ENCODE measurements at places on chromosomes 13 and 19.

- DNase-seq, result no peak
These were observed 640.1 kb upstream of the KLF12 start for GRCh38 chr13:74774264-74774663.

GRCh38 chr13:45659536-45659935, 42.6 kb upstream of the CBY2 start:
- no peak for DNase-seq

DNA sequence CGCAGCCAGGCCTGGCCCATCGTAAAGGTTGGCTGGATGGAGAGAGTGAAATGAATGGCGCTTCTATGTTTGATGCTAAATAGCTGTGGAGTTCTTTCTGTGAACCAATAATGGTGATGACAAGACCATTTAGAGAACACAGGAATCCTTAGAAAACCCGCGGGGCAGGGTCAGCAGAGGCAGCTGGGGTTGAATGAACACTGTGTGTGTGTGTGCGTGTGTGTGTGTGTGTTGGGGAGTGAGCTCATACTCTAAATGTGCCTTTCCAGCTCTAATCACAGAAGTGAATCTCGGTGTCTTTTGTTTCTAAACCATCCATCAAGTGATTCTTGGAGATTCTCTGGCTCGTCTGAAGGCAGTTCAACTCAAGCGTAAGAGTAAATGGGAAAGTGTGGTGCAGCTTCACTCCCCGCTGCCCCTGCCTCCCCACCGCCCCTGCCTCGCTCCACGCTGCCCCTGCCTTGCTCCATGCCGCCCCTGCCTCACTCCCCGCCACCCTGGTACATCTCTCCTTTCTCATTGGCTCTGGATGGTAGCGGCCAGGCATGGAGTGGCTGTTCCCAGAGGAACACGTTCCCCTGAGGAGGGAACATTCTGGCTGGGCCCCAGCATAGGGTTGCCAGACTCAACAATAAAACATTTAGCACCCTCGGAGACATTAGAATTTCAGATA, 21.2 kb downstream of the TMPRSS9 start:
- no peak for DNase-seq

- DNase-seq, result no peak
These were observed 29.5 kb downstream of the SLC25A15 start for GRCh38 chr13:40818926-40819325.

GRCh38 chr13:29923554-29924481, 73.4 kb upstream of the UBL3 start:
- DNase-seq, result peak; percentile 92

- DNase-seq, result no peak
These were observed 17.9 kb upstream of the OR10H5 start for GRCh38 chr19:15769586-15769985.

DNA sequence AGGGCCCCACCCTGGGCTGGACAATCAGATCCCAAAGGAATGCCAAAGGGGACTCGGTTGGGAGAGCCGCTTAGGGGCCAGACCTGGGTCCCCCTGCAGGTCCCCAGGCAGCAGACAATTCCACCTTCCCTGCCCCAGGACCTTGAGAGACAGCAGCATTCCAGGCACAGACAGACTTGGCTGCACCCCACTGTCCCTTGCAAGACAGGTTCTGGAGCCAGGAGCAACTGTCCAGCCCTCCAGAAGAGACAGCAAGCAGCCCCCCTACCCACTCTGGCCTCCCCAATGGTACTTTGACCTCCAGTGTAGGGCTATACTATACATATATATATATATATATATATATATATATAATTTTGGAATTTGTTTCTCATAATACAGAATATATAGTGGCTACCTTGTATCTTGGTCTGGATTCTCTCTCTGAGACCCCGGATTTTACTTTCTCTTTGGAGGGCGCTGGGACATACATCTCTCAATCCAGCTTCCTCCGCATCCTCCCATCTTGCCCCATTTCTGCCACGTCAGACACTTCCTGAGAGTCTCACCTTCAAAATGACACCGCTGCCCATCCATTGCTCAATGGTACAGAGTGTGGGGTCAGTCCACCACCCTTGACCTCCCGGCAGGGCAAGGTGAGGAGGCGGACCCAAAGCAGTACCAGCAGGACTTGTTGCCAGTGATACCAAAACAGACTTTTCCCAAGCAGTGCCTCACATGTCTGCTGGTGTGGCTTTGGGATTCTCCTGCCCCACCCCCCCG, 12.7 kb downstream of the SMIM24 start:
- DNase-seq, result no peak

GRCh38 chr13:88806438-88806837, 1135.3 kb downstream of the SLITRK5 start:
- no peak for DNase-seq

DNA sequence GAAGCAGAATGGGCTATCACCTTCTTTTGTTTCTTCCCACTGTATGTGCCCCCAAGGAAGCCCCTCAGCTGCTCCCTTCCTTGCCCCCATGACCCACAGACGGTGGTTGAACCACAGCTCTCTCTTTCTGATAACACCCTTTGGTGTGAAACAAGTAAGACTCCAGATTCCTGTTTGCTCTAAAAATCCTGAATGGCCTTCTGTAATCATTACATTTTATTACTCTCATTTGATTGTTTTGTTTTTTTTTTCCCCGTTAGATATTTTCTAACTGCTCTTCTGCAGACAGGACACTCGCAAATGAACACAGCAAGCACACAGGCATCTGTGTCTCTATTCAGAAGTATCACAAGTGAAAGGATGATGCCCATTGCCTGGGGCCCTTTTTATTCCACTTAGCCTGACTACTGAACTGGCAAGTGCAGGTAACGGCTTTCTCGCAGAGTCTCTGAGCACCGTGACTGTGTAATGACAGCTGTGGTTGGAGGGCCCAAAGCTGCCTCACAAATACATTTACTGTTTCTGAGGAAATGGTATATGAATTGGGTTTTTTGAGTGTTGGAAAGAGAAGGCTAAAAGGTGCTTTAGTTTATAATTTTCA, 59.3 kb downstream of the OXGR1 start:
- no peak for DNase-seq

- DNase-seq, result no peak
These were observed 1207.8 kb downstream of the EFNB2 start for GRCh38 chr13:105327581-105328126.

- DNase-seq, result no peak
These were observed 5.7 kb upstream of the CEACAM18 start for GRCh38 chr19:51472607-51473006.

GRCh38 chr19:46116121-46116520, 8.4 kb downstream of the IGFL3 start:
- no peak for DNase-seq

DNA sequence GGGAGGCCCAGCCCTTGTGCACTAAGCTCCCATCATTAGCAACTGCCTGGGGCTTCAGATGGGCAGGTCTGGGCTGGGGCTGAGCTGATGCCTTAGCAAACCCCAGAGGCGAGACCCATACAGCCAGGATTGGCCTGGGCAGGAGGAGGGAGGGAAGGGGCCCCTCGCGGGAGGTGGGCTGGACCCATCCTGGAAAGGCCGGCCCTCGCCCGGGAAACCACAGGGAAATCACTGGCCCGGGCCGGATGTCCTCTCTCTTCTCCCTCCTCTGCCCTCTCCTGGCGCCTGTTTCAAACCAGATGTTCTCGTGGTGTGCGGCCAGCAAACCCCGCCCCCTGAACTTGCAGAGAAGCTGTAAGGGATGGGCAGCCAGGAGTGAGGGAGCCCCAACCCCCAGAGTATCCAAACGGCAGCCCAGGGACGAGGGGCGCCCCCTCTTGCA, 43.1 kb downstream of the TMEM255B start:
- no peak for DNase-seq

DNA sequence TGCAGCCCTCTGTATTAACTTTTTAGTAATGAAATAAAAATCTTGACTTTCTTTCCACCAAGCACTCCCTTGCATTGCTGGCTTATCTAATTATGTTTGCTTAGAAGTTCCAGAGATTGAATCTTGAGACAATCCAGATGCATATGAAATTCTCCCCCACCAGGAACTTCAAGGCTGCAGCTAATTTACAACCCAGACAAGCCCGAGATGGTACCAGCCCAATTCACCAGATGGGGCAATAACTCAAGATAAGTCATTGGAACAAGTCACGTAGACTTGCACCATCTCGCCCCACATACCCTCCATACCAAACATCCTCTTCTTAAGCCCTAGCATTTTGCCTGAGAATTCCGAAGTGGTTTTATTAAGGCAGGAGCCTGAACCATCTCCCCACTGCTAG, 29.0 kb downstream of the UTP14C start:
- DNase-seq, result no peak

- no peak for DNase-seq
These were observed 377.2 kb downstream of the SUCLA2 start for GRCh38 chr13:47623862-47624261.

- no peak for DNase-seq
These were observed 290.1 kb downstream of the DCLK1 start for GRCh38 chr13:35841060-35841521.
